C1 segment of cervical spinal cord (tissue), 14 donors: ENCODE measurements at places on chromosomes 13 and 19.

GRCh38 chr19:7267792-7268704, 26.2 kb downstream of the INSR start:
- DNase-seq: no peak

DNA sequence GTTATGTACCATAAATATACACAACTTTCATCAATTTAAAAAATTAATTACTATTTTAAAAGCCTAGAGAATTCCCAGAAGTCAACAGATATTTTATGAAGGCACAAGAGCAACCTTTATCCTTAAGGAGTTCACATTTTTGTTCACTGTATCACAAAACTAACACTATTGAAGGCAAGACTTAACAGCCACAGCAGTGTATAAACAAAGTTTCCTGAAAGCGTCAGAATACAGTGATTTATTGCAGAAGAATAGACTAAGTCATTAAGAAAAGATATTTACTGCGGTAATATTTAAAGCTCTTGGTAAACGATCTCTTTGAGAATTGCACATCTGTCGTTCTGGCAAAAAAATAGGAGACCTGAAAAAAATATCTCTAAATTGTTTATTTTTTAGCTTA, 419.3 kb upstream of the NBEA start:
- DNase-seq: no peak

DNA sequence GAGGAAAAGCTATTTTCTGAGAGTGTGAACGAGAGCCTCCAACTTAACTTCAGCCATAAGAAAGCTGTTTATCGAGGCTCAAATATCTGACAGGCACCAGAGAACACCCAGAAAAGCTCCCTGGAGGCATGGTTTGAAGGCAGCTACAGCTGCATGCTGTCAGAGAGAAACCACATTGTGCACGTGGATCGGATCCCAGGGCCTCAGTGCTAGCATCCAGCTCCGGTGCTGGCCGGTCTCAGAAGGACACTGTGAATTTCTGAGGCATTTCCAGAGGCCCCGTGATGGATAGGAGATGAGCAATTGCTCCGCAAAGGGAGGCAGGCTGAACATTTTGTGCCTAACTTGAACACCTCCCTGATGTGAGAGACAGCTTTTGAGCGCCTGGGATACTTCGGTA, 315.7 kb downstream of the FGF9 start:
- no peak for DNase-seq

DNA sequence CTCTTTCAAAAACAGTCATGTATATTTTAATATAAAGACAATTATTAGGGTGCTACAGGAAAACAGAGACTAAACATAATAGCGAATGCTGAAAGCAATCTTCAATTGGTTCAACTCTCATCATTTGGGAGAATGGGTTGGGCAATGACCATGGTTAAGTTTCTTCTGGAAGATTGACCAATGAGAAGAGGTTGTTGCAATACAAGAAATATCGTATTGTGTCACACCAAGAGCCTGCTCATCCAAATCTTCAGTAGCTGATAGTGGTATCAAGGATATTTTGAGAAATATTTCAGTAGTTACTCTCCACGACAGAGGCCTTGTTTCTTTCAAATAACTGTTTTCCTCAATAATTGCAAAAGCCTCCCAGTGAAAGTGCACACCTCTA, 83.0 kb upstream of the FNDC3A start:
- DNase-seq: no peak

- DNase-seq: no peak
Observed at GRCh38 chr19:35363001-35363590, 4.8 kb downstream of the FFAR3 start.

- DNase-seq: no peak
Observed at GRCh38 chr19:4702764-4703163, 20.9 kb downstream of the DPP9 start.

DNA sequence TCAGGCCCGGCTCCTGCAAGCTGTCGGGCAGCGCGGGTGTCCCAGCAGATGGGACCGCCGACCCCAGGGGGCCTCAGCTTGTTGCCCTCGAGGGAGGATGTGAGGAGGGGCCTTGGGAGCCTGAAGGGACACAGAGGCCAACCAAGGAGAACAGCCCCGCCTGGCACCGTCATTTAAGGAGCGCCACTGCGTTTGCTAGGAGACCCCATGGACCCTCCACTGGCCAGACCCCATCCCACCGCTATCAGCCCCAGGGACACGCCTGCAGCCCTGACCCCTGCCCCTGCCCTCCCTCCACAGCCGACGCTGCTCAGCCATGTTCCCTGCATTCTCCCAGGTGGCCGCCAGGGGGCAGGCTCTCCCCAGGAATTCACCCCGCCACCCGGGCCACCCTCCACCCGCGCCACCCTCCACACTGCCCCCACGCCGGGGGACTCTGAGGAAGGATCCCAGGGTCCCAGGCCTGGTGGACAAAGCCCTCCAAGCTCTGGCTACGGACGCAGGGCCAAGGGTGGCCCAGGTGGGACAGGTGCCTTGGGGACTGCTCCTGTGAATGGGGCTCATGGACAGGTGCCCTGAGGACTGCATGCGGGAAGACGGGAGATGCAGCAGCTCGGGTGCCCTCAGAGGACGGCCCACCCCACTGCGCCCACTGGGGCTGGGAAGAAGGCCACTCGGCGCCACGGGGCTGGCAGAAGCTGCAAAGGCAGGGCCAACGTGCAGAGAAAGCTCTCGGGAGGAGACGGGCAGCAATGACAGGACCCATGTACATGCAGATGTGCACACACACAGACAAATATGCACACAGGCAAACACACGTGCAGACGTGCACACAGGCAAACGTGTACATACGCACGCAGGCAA, 34.4 kb downstream of the PIP5K1C start:
- peak; percentile 23 for DNase-seq

- no peak for DNase-seq
Observed at GRCh38 chr13:30715837-30716236, 19.5 kb upstream of the ALOX5AP start.

- no peak for DNase-seq
Observed at GRCh38 chr19:30222428-30222873, 149.7 kb upstream of the ZNF536 start.

GRCh38 chr19:55083004-55083850, 7.6 kb downstream of the EPS8L1 start:
- DNase-seq: no peak

- no peak for DNase-seq
Observed at GRCh38 chr13:37473035-37473434, 125.5 kb downstream of the POSTN start.

DNA sequence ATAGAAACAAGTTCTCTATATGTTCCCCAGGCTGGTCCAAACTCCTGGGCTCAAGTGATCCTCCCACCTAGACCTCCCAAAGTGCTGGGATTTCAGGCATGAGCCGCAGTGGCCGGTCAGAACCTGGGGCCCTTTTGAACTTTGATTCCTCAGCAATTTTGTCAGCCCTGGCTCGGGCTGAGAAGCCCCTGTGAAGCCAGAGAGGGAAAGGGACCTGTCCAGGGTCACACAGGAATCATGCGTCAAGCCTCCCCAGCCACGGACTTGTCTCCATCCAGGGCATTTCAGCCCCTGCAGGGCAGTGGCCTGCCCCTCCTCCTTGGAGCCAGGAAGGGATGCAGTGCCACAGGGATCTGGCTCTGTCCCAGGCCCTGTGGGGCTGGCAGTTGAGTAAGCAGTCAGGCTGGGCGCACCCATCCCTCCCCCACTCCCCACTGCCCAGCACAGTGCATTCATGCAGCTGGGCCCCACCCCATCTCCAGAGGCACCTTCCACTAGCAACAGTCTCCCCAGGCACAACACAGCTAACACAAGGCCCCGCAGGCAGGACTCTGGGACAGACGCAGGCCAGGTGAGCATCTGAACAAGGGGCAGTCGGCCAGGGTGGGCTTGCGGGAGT, at the start of gene CAPS:
Gene CAPS (plus strand): TSS at position 516 of the 619 bp plus-strand sequence. CDS start 153 bp downstream, outside the sequence.
- no peak for DNase-seq

- no peak for DNase-seq
Observed at GRCh38 chr13:112881656-112882554, 87.1 kb upstream of the MCF2L start.

GRCh38 chr19:45599286-45599685, 2.7 kb downstream of the GPR4 start:
- DNase-seq: no peak

- no peak for DNase-seq
Observed at GRCh38 chr19:11356676-11357550, 1.7 kb downstream of the PLPPR2 start.

GRCh38 chr13:35524171-35524570, 47.7 kb upstream of the MAB21L1 start:
- DNase-seq: no peak

DNA sequence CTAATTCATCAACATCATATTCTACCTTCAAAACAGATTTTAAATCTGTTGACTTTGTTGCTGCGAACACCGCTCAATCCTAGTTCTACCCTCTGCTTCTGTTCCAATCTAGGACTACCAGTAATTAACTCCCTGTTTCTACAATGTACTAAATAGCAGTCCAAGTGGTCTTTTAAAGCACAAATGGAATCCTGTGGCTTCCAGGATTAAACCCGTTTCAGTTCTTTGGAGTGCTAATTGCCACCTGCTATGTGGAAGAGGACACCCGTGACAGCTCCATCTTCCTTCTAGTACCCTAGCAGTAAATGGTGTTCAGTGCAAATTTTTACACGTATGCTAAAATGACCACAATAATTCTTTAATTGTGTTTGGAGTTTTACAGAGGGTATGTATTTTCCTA, 232.1 kb downstream of the TDRD3 start:
- no peak for DNase-seq

- no peak for DNase-seq
Observed at GRCh38 chr19:771332-771785, 20.4 kb downstream of the MISP start.

DNA sequence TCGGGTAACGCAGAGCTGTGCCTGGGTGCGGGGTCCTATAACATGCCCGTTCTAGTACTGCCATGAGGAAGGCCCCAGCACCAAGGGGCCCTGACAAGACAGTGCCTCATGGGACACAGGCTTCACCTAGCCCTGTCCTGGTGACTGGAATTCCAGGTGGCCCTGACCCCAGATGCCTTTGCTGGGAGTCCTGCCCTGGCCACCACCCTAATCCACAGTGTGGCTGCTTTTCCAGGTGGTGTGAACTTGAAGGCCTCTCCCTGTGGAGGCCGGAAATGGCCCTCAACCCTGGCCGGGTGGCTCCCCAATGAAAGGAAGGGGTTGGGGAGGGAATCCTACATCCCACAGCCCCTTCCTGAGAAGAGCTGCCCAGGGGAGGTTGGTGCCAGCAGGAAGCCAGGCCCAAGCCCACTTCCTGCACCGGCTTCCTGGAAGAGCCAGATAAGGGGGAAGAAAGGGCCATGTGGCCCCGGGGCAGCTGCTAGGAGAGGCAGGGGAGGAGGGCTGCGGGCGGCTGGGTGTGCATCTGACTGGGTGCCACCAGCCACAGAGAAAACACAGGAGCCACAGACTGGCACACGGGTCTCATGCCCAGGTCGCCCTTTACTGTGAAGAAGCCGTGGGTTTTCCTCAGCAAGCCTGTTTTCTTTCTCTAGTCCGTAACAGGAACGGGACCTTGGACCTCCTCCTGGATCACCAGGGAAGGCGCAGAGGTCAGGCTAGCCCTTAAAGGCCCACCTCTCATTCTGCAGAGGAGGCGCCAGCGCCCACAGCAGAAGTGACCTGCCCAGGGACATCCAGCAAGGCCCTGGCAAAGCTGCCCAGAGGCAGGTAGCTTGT, 4.7 kb downstream of the LSM4 start:
- DNase-seq: no peak

DNA sequence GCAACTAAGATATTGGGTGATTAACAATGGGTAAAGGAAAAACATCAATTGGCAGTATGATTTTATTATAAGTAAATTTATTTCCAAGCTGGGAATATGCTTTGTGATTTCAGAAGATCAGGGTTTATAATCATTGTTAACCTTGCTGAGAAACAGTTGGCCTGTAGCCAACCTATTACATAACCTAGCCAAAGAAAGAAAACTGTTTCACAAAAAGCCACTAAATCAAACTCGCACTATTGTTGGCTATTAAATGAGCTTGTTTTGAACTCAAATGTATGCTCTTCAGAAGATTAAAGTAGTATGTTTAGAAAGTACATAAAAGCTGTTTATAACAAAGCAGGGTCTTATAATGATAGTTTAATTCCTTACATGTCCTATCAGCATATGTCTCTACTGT, 151.7 kb downstream of the LHFPL6 start:
- DNase-seq: no peak

DNA sequence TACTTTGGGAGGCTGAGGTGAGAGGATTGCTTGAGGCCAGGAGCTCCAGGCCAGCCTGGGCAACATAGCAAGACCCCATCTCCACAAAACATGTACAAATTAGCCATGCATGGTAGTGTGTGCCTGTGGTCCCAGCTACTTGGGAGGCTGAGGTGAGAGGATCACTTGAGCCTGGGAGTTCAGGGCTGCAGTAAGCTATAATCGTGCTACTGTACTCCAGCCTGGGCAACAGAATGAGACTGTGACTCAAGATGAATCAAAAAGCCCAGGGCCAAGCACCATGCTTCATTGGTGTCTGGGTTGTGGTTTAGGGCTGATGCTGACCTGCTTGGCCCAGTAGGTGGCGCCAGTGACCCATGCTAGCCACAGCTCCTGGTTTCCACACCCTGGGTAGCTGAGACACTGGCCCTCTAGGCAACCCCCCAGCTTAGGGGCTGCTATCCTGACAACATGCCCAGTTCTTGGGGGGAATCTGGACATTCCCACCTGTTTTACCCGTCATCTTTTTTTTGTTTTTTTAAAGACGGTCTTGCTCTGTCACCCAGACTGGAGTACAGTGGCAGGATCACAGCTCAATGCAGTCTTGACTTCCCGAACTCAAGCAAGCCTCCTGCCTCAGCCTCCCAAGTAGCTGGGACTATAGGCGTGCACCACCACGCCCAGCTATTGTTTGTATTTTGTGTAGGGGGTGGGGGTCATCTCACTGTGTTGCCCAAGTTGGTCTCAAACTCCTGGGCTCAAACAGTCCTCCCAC, 5.5 kb downstream of the CCDC124 start:
- DNase-seq: peak; percentile 38

- DNase-seq: no peak
Observed at GRCh38 chr13:93624311-93624777, 397.7 kb downstream of the GPC6 start.

GRCh38 chr13:30816736-30817135, 81.4 kb downstream of the ALOX5AP start:
- DNase-seq: no peak

DNA sequence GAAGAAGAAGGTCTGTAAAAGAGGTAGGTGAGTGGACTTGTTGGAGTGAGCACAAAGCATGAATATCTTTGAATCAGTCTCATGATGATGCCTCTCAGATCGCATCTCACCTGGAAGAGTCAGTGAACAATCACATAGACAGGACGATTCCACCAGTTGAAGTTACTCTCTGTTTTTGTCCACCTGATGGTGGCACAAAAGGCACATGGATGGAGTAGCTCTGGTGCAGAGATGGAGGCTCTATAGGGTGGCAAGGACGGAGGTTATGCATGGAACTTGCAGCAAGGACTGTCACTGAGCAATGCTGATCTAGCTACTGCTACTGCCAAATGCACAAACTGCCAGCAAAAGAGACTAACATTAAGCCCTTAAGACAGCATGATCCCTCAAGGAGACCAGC, 10.3 kb upstream of the MYCBP2 start:
- no peak for DNase-seq

GRCh38 chr19:5080030-5080654, 111.2 kb downstream of the KDM4B start:
- DNase-seq: no peak
